ENCODE measurements at places on chromosomes 16 and 17. TPM values are rescaled to one million over a fixed set of nuclear protein-coding genes. Genes with fewer than 3 reads are reported as not detected.

Gene CCT6B
- 1.8 TPM for polyA plus RNA-seq

Gene IL32
- 112 TPM for polyA plus RNA-seq

DNA sequence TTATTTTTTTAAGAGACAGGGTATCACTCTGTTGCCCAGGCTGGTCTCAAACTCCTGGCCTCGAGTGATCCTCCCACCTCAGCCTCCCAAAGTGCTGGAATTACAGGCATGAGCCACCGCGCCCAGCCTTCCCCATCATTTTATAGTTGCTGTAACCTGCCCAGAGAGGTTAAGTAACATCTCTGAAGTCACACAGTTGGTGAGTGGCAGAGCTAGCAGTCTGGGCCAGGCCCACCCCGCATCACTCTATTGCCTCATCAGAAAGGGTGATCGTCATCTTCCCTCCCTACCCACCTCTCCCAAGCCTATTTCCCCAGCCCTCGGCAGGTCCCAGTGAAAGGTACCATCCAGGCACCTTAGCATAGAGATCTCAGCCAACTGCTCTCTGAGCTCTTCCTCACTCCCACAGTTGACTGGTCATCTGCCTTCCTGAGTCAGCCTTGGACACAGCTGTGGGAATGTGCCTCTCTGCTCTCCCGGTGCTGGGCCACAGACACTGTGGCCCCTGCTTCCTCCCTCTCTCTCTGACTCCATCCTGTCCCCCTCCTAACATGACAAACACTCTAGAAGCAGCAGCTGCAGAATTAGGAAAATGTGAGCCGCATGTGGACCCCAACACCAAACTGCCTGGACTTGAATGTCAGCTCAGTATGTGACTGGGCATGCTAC, 57.1 kb downstream of the SCNN1B start:
- DNase-seq = no peak

DNA sequence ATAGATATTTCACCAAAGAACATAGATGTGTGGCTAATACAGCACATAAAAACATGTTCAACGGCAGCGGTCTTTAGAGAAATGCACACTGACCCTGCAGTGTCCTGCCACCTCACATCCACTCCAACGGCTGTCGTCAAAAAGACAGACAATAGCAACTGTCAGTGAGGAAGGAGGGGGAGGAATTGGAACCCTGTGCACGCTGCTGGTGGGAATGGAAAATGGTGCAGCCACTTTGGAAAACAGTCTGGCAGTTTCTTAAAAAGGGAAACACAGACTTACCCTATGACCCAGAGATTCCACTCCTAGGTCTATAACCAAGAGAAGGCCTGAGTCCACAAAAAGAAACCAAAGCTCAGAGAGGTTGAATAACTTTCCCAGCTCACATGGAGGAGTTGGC, 7.7 kb downstream of the CEP295NL start:
- DNase-seq = no peak

GRCh38 chr16:54577651-54578128, 291.1 kb upstream of the IRX3 start:
- no peak for DNase-seq

Gene SULT1A2
- polyA plus RNA-seq = not detected

DNA sequence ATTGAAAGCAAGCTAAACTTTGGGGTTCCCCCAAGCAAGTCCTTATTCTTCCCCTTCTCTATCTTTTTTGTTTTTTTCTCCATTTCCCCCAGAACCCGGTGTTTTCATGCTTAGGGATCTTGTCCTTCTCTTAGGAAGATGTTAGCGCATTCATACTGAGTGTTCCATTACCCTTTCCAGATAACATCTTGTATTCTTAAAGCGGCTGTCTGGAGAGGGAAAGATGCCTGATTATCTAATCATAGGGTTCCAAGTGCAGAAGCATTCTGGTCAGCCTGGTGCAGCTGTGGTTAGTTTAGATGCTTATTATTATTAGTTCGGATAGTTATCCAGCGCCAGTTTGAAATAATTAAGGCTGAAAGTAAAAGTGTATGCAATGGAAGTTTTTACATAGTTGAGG, 2.0 kb downstream of the TOM1L1 start:
- DNase-seq = no peak

Gene CRYBA1
- not detected for polyA plus RNA-seq

All from muscle of arm (tissue), 14 donors.